Effector CD4-positive, alpha-beta T cell (primary cell): ENCODE measurements at places on chromosomes 16 and 17.

DNA sequence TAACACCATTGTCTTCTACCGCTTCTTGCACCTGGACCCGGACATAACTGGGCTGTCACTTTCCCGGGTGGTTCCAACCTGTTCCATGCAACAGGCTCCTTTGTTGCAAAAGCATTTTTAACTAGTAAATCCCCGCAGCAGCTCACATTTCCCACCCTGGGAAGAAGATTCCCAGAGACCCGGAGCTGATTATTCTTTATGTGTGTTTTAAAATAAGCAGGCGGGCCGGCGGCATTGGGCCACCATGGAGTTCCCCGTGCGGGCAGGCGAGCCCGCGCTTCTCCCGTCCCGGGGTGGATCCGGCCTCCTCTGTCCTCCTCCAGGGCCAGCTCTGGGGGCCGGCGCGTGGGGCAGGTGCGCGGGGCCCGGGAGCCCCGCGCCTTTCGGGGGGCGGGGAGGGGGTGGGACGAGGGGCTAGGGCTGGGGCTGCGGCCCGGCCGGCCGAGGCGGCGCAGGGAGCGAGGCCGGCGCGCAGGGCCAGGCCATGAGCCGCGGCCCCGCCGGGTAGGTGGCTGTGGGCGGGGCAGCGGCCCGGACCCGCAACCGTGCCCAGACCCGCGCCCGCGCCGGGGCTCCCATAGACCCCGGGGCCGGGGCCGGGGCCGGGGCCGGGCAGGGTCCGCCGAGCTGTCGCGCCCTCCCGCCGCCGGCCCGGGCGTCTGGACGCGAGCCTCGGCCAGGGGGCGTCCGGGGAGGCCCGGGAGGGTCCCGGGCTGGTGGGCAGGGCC, 1.7 kb downstream of the CRAMP1 start:
- no peak for DNase-seq

DNA sequence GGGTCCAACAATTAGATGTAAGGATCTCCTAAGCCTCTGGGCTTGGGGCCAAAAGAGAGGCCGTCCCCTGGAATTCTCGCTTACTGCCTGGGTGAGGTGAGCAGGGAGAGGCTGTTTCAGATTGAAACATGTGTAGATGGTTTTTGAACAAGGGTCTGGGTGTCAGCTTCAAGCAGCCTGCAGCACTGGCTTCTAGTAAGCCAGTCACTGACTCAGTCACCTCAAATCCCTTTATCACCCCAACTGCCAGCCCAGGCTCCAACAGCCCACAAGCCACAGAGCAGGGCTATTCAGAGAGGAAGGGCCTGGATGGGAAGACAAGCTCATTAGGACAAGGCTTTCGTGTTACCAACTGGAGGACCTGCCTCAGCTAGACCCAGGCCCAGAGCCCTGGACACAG, 180.2 kb downstream of the CCT6B start:
- DNase-seq = no peak

DNA sequence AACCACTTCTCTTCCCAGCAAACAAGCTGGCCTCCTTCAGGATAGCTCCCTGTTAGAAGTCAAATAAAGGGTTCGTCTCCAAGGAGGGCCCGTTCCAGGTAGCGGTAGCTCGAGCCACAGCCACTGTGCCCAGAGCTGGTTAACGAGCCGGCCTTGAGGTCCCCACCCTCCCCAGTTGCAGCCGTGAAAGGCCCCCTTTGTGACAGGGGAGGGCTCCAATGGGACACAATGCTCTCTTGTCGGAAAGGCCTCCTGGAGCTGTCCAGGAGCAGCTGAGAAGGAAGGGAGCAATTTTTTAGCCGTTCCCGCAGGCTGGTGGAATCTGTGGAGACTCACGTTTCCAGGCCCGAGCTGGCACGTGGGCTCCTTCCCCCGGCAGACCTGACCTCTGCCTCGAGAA, 29.9 kb upstream of the FOXF1 start:
- DNase-seq = no peak

- no peak for DNase-seq
Measured at GRCh38 chr17:29046473-29046839, 3.5 kb downstream of the PIPOX start.

DNA sequence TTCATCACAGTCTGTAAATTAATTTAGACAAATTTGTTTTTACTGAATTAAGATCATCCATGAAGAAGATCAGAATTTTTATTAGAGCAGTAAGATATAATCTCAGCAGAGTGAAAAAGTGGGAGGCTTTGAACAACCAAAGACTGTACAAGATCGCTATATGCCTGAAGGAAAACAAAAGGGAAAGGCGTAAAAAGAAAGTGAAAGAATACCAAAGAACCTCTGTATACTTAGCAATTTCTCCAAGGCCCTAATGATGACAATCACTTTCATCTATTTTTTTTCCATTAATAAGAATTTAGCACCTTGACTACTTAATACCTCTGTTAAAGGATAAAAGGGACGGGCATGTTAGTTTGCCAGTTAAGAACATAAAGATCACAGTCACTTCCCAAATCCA, 38.6 kb upstream of the ABCA10 start:
- DNase-seq = no peak

GRCh38 chr17:18185391-18185790, 1.8 kb downstream of the ALKBH5 start:
- no peak for DNase-seq

GRCh38 chr17:17560975-17561374, 30.5 kb downstream of the PEMT start:
- no peak for DNase-seq

GRCh38 chr16:85391175-85391707, 221.9 kb upstream of the GSE1 start:
- no peak for DNase-seq

- DNase-seq = no peak
Measured at GRCh38 chr17:67678414-67678813, 39.3 kb upstream of the NOL11 start.

GRCh38 chr16:57013902-57014301, 24.5 kb downstream of the NLRC5 start:
- no peak for DNase-seq

DNA sequence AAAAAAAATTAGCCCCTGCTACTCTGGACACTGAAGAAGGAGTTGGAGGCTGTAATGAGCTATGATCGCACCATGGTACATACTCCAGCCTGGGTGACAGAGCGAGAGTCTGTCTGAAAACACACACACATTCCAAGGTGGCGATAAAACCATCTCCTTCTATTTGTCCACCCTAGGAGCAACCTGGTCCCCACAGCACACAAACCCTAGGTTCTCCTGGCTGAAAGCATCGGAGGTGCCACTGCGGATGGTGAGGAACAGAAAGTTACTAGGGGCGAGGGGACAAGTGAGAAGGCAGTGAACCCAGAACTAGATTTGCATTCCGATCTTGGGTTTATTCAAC, 1.4 kb upstream of the ECI1 start:
- DNase-seq = no peak

- DNase-seq = peak; percentile 73
Measured at GRCh38 chr16:57475711-57476339, 10.5 kb downstream of the DOK4 start.

DNA sequence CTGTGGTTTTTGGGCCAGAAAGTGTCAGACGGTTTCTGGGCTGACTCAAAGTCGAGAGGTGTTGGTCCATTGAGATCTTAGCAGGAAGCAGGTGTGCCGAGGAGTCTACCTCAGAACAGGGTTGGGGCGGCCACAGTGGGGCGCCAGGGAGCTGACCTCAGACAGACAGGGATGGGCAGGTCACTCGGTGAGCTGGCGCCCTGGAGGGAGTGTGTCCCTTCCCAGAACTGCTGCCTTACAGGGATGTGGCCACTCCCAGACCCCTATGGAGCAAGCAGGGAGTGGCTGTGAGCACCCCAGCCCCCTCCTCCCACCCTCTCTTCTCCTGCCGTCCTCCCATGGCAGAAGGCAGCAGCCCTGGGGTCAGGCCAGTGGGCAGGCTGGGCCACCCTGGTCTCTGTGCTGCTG, 14.0 kb upstream of the DPEP1 start:
- DNase-seq = no peak

DNA sequence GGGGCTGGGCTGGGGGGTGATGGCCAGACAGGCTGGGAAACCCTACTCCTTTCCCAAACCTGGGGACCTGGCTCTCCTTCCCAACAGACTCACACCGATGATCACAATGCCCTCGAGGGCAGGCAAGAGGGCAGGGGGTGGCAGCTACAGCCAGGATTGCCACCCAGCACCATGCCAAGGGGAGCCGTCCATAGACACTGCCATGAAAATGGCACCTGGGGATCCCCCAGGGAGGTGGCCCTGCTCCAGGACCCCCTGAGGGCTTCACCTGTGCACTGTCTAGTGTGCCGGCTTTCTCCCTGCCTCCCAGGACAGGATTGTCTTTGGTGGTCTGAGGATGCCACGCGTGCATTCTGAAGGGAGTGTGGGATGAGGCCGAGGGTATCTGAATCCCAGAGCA, 24.6 kb downstream of the RPH3AL start:
- DNase-seq = no peak

DNA sequence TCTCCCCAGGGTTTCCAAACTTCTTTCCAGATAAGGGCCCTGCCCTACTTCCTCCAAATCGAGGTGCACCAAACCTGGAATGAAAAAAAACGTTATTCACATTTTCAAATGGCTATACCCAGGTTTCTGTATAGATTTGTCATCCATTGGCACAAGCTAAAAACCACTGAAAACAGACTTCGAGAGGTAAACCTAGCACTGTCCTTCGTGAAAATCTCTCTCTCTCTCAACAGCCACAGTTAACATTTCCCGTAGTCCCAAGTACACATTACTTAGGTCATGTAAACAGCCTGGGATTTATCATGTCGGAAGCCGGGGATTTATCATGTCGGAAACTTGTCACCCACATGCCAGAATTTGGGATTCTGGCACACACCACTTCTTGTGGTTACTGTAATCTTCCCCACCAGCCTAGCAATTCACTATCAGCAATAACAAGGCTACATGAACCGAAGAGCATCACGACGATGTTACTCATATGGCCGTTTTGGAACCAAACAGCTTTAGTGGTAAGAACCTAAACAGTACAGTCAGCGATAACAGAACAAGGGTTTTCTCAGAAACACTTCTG, 1.2 kb downstream of the DDX5 start:
- DNase-seq = no peak

DNA sequence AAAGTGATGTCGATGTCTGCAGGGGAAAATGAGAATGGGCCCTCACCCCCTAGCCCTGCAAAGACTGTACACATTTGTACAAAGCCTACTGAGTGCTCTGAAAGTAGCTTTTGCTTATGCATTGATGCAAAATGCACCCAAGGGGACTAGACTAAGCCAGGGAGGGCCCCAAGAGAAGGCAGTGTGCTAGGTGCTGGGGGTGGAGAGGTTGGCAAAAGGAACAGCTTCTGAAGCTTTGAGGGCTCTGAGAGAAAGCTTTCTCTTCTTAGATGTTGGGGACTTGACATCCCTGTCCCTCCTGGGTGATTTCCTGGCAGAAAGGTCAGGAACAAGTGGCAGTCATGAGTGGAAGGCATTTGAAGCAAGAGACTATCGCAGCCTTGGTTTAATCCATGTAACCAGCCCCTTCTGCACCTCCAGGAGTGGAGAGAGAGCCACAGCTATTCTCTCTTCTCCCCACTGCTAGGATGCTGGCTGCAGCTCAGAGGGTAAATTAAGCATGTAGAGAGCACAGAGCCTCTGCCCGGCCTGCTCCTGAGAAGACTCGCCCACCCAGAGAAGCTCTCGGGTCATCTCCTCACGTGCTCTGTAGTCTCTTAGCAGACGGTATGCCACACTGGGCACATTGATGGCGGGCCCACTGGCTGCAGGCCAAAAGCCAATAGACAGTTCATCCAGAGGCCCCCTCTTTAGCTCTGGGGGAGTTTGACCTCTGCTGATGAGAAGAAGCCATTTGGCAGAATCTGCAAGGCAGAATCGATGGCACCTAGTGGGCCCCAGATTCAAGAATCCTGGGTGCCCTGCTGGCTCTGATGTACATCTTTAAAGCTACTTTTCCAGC, 221.4 kb downstream of the MSI2 start:
- no peak for DNase-seq

GRCh38 chr16:57643910-57644309, 15.5 kb downstream of the ADGRG1 start:
- no peak for DNase-seq

DNA sequence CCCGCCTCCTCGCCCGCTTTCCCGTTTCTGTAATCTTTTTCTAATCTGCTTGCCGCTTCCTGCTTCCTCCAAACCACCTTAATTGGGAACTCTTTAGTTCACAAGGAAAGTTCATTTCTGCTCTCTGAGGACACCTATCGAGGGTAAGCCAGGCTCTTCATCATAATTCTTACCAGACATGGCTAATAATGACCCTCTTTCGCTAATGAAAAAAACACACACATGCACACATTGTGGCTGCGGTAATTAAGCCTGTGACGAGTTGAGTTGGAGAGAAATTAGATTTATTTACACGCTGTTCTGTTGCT, 100.6 kb downstream of the ZNF423 start:
- no peak for DNase-seq

- no peak for DNase-seq
Measured at GRCh38 chr17:62807812-62808575, at the start of gene MARCHF10. Gene MARCHF10, minus strand, starts transcription at chr17:62808314. Its CDS starts 6,579 bp downstream, at chr17:62801735.

GRCh38 chr17:9538626-9539025, 37.0 kb downstream of the STX8 start:
- DNase-seq = no peak

DNA sequence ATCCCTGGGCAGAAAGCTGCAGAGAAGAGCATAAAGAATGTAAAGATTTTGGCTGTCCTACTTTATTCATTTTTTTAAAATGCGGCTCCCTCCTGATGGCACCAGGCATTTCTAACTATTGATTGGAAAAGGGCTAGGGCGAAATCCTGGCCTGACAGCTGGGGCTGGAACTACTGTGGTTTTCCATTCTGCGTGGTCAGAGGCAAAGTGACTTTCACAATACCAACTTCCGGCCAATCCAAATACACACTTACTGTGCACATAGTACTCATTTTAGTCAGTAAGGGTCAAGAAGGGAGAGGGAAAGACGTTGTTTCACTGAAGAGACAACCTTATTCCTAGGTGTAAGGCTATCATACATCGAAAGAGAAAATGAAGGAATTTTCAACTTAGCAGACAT, 113.8 kb upstream of the PMFBP1 start:
- DNase-seq = no peak

- no peak for DNase-seq
Measured at GRCh38 chr17:12966413-12966812, 51.4 kb downstream of the ELAC2 start.

- DNase-seq = no peak
Measured at GRCh38 chr17:40909755-40910154, 24.7 kb upstream of the KRT20 start.

DNA sequence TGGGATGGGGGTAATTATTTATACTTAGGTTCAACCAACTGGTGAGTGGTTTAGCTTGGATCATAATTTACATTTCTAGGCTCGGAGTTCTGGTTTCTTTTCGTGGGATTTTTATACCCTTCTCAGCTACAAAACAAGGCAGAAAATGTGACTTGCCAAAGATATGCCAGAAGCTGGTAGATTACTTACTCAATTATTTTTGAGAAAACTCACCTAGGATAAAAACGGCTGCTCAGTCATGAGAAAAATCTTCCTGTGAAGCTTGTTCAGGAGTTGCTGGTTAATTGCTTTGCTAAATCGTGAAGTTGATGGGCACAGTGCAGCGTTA, 1.1 kb downstream of the NDEL1 start:
- no peak for DNase-seq
